Stimulated activated CD8-positive, alpha-beta memory T cell treated with anti-CD3 and anti-CD28 coated beads, Interleukin-2, amount 100 ng/mL, for 1 hour (primary cell): ENCODE measurements at places on chromosomes 5 and 9.

DNA sequence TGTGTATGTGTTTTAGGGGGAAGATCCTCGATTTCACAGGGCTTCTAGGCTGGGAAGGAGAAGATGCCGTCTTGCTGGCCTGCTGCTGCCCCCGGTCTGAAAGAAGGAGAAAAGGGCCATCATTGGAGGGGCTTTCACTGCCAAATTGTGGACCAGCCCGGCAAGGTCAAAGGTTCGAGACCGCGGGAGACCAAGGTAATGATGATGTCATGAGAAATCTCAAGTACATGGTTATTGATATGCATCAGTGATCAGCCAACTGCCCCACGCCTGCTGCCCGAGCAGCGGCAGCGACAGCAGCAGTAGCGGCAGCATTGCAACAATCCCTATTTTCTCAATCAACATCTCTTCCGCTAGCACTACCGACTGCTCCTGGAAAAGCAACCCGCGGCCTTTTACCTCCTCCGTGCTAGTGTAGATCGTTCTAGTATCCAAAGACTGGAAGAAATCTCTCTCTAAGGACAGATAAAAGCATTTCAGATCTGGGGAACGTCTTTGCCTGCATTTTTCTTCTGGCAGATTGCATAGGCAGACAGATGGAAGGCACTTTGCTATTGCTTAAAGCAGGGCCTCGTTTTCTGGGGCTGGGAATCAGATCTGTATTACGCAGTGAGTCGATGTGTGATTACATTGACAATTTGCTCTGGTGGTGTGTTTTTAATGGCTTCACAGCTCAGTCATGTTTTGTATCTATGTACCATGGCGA is 215.3 kb downstream of the MEF2C start:
- no peak for DNase-seq

DNA sequence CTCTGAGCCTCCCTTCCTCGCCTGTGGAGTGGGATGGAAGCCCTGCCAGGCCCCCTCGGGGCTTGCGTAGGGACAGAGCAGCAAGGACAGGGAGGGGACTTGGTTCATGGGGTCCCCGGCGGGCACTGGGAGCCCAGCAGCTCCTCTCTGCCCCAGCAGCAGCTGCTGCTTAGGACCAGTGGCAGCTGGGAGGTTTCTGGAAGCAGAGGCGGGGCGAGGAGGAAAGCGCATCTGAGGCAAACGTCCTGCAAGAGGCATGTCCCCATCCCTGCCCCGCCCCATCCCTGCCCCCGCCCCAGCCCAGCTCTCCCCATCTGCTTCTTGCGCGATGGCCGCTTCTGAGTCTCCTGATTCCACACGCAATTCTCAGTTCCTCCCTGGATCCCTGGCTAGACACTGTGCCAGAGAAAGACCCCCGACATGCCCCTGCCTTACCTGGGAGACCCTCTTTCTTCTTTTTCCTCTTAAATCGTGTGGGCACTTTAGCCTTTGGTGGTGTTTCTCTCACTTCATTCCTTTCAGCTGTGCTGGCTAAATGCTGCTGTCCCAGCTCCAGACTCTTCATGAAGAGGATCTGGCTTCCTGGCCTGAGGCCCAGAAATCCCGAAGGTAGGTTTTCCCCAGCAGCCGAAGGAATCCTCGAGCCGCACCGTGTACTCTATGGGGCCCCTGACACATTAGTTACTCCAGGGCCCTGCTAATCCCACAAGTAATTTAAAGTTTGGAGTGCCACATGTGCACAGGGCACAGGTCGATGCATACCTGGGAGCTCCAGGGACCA is 4.4 kb upstream of the OR2S2 start:
- no peak for DNase-seq

DNA sequence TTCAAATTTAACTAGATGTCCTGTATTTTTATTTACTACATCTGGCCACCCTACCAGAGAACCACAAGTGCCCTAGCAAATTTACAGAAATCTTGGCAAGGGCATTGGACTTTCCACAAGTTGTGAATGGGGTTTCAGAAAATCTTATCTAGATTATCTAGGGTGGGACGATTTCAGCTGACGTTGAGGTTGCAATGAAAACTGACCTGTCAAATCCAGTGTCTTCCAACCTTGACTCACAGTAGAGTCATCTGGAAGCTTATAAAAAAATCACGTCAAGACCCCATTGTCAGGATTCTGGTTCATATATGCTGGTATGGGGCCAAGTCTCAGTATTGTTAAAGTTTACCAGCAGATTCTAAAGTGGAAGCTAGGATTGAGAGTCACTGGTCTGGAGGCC is 109.6 kb upstream of the ACTBL2 start:
- DNase-seq, result no peak

GRCh38 chr5:88722546-88723073 is 160.4 kb downstream of the MEF2C start:
- DNase-seq, result no peak

- no peak for DNase-seq
Measured at GRCh38 chr5:140113180-140113698, 670 bp upstream of the PURA start.

DNA sequence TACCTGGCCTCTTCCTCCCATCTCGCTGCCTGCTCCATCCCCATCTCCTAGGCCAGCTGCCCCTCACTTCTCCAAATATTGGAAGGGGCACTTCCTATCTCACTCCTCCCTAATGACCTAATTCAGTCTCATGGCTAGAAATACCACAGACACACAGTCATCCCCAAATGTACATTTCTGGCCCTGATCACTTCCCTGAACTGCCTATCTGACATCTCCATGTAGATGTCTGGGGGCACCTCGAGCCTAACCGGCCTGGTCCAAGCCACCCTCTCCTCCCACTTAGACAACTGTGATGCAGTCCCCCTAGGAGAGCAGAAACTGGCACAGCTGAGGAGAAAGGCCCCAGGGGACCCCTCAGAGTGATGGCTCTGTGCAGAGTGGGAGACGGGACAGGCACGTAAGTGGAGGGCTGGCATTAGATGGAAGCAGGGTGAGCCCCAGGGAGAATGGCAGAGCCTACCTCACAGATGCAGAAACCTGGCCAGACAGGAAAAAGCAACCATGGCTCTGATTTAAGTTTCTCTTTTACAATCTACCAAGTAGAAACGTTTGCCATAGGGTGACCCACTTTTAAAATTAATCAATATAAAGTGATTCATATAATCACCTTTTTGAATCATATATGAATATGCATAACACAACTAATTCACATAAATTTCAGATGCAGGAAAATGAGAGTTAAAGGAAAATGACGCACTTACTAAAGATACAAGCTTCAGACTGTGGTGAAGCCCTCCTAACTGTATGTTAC is 22.1 kb downstream of the CAMSAP1 start:
- DNase-seq, result no peak

DNA sequence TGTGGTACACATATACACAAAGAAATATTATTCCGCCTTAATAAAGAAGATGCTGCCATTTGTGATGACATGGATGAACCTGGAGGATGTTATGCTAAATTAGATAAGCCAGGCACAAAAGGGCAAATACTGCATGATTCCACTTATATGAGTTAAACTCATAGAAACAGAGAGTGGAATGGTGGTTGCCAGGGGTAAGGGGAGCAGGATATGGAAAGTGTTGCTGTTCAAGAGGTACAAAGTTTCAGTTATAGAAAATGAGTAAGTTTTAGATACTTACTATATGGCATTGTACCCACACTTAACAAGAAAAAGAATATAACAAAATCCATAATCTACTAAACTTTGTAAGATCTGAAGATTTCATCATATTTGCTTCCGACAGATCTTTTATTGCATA is 252.2 kb downstream of the SYK start:
- DNase-seq, result no peak

GRCh38 chr9:20540169-20540863 is 82.0 kb downstream of the MLLT3 start:
- no peak for DNase-seq

DNA sequence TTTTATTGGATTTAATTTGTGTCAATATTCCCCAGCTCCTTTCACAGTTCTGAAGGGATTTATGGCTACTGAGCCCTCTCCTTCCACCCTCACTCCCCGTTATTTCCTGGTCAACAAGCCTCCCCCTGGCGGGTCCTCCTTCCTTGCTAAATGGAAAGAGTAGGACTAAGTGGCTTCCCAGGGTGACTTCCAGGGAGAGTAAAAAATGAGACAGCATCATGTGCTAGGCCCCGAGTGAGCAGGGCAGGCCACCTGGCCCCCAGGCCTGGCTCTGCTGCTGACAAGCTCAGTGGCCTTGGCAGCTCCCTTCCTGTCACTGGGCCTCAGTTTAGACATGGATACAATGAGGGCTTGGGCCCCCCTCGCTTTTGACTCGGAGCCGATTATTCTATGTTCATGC is 201.3 kb downstream of the HSPA4 start:
- DNase-seq, result no peak

DNA sequence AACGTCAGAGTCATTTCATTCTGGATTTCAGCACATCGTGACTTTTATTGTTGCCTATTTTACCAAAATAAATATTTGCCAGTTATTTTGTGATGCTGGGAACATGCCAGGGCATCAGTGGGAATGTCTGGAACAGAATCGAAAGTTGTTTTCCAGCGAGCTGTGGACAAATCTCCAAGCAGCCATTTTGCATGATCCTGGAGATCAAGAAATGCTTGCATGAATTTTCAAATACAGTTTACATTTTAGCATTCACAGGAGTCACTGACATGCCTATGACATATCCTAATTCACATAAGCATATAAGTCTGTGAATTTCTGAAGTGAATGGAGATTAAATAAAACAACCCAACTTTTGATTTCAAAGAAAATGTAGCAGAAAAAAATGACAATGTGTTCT is 119.4 kb downstream of the VCAN start:
- no peak for DNase-seq

- no peak for DNase-seq
Measured at GRCh38 chr5:42948961-42949347, 91.2 kb downstream of the ANXA2R start.

DNA sequence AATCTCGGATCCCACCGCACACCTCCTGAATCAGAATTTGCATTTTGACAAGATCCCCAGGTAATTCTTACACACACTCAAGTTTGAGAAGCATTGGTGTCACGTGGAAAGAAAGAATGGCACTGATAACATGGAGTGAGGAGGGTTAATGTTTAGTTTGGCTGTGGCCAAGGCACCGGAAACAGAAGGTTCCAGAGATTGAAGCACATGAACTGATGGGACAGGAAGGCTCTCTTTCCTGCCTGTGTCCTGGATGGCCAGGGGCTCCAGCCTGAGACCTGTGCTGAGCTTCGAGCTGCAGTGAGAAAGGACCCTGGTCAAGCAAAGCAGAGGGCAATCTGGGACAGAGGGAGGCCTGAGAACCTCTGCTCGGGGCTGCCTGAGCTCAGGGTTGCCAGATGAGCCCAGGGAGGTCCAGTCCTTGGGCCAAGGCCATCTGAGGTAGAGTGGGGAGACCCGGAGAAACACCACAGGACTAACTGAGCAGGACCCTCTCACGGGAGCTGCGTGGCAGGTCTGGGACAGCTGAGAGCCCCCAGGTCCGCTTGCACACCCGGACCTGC is 27.3 kb downstream of the AFAP1L1 start:
- DNase-seq, result no peak

DNA sequence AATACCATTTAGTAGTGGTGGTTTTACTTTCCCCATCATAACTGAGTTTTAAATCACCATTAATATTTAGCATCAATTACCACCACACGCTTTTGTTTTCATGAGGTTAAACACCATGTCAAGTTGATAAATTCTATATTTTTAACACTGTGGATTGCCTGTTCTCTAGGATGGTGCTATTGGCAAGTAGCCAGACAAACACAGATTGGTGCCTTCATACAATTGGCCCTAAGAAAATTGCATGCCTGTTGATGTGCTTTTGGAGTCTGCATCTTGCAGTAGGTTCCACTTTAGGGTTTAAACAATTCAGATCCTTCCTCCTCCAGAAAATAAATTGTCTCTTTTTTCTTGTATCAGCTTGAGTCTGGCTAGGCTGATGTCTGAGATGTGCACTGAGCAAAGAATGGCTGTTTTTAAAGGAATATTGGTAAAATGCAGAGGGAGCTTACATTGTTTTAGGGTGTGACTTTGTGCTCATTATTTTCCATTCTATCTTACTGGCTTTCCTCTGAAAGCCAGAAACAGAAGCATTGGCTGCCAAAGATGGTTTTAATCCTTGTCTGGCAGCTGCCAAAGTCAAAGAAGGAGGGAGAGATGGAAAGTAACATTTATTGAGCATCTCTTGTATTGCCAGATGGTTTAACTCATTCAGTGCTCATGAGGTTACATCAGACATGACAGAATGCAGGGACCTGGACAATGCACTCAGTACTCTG is 19.6 kb upstream of the MAN2A1 start:
- DNase-seq, result no peak

DNA sequence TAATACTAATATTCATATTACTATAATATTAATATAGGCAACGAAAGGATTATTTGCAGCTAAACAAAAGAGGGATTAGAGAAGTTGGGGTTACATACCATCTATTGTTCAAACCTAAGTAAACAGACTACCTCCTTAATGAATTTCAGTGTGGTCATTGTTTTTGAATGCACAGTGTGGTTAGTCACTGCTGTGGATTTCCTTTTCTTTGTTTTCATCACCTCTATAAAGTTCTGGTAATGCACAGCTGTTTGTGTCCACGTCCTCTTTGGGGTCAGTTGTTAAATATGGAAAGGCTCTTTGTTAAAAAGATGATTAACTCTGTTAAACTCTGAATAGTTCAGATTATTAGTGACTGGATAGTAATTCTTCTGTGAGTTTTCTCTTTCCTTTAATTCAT is 233.6 kb downstream of the MAST4 start:
- no peak for DNase-seq

DNA sequence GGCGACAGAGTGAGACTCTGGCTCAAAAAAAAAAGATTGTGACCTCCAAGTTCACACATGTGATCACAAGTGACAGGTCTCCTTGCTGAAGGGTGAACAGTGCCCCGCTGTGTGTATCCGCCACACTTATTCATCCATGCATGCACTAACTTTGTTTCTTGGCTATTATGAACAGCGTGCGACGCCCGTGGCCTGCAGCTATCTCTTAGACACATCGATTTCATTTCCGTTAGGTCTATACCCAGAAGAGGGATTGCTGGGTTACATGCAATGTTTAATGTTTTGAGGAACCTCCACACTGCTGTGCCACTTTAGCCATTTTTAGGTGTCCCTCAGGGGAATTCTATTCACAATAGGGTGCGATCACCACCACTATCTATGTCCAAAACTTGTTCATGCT is 12.1 kb upstream of the EGFL7 start:
- DNase-seq, result no peak

DNA sequence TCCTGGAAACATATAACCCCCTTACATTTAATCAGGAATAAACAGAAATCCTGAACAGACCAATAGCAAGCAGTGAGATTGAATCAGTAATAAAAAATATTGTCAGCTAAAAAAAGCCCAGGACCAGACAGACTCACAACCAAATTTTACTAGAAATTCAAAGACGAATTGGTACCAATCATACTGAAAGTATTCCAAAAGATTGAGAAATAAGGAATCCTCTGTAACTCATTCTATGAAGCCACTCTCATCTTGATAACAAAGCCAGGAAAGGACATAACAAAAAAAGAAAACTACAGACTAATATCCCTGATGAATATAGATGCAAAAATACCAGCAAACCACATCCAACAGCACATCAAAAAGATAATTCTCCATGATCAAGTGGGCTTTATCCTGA is 714.0 kb downstream of the SEMA5A start:
- no peak for DNase-seq
